ENCODE measurements at places on chromosomes 7 and 10. TPM values are rescaled to one million over a fixed set of nuclear protein-coding genes. Genes with fewer than 3 reads are reported as not detected.

GJC3 gene
- total RNA-seq = 0.42 TPM

MKI67 gene
- total RNA-seq = 49.0 TPM

DNA sequence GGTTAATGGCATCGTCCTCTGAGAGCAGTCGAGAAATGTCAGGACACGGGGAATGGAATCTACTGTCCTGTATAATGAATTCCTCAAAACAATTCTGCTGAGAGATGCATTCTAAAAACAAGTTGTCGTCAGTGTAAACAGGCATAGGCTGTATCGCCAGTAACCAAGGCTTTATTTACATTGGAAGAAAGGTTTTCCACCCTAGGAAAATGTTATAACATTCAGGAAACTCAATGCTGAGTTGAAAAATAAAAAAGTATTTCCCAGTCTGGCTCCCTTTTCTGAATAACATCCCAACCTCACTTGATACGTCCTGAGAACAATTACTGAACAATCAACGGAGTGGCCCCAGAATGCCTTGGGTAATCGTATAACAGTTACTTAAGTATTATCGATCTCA lies 79.6 kb upstream of the UCN3 start:
- peak; percentile 69 for DNase-seq

DNA sequence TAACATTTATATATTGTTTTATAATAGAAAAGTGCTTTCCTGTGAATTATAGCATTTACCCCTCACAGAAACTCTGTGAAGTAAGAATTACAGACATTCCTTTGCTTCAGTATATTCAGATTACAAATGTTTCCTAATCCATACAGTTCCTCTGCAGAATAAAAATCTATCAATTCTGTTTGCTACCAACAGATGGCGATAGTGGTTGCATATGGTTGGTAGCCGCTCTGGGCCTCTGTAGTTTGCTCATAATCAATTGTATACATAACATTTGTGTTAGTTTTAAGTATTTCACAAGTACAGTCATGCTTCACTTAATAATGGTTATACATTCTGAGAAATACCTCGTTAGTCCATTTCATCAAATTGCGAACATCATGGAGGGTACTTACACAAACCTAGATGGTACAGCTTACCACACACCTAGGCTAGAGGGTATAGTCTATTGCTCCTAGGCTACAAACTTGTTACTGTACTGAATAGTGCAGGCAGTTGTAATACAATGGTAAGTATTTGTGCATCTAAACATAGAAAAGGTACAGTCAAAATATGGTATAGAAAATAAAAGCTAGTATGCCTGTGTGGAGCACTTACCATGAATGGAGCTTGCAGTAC lies 94.4 kb upstream of the STEAP4 start:
- DNase-seq = peak; percentile 21

DNA sequence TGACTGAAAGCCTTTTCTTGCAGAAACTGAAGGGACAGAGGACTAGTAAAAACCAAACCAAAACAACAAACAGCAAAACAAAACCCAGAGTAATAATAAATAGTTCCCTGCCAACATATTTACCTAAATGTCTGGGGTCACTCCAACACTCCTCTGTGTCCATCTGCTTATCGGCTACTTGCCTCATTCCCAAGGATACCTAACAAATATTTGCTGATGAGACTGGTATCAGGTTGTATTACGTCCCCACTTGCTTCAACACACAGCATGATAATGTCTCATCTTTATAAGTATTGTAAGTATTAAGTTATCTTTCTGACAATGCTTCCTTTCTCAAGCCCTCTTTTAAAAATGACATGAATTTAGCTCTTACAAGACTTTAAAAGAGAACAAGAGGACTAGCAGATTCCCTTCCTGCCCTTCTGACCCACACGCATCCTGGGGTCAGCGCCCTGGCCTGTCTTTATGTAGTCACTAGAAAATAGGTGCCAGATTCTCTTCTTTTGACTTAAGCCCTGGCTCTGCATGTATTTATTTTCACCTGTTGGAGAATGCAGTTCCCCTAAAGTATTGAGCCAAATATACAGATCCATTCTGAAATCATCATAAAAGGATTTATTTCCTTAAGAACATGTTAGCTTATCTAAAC lies 110.2 kb downstream of the SEM1 start:
- no peak for DNase-seq

DNA sequence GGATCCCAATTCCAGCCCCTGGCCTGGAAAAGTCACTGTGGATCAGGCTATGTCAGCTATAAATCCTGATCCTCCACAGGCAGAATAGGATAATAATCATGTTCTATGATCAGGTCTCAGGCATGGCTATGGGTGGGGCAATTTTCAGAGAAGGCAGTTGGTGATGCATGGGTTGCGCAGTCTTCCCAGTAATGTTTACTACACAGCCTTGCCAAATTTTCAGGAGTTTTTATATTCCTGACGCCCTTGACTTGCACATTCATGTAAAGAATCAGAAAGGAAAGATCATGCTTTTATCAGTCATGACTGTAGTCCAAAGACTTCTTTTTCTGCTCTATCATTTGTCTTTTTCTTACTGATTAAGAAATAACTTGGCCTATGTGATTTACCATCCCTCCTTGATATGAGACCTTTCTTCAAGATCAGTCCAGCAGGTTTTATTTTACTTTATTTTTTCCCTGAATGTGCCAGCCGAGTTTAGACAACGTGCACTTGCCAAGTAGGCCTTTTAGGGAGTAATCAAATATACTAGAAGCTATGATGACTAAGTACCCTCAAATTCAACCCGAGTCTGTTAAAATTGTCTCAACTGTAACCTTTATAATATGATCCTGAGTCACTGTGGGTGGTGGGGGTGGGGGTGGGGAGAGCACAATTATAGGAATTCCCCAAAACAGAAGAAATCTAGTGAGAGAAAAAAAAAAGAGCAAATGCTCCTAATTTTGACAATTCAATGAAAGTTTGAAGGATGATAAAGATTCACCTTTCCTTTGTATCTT lies 31.9 kb downstream of the ARL4A start:
- peak; percentile 69 for DNase-seq

DNA sequence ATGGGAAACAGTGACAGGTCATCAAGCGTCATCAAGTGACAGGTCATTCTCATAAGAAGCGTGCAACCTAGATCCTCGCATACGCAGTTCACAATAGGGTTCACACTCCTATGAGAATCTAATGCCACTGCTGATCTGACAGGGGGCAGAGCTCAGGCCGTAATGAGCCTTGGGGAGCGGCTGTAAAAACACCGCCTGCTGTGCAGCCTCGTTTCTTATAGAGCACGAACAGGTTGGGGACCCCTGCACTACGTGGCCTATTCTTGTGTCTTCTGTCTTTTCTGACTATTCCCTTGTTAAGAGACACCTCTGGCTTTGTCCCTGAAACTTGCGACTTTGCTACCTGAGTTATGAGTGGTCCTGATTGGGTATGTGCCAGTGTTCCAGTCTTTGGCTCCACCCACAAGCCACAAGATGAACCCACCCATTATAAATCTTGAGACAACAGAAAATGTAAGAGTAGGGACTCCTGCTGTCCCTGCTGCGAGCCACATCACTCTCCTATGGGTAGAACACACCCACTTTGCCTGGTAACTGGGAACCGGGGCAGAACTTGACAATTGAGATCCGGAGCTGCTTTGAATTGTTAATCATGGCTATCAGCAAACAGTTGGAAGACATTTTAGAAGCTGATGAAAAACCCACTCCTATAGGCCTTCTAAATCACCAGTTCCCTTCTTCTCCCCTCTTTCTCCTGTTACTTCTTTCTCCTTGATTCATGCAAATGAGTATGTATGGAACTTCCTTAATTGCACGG lies 55.8 kb upstream of the EXOC4 start:
- no peak for DNase-seq

GRCh38 chr7:95066737-95067530 lies 159.5 kb downstream of the PPP1R9A start:
- peak; percentile 42 for DNase-seq

- DNase-seq = no peak
These were observed 170.8 kb downstream of the BBS9 start for GRCh38 chr7:33300131-33300530.
